Skeletal muscle cell (primary cell): ENCODE measurements at places on chromosomes 7 and 10.

- no peak for DNase-seq
Measured at GRCh38 chr7:2173189-2173827, 59.4 kb downstream of the MAD1L1 start.

DNA sequence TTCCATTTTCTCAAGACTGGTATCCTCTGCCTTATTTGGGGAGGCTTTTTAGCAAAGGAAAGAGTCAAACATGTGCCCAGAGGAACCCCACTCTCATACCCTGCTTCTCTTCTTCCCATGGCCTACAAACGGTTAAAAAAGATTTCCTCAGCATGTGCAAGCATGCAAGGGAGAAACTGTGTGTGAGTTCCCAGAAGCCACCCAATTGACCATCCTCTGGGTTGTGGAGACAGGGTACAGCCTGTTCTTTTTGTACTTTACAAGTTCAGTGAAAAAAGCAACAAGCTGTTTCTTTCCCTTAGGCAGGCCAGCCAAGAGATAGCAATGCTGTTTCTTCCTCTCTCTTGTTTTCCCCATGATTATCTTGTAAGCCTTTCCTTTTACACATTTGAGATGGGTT is 68.8 kb upstream of the MTPN start:
- DNase-seq, result peak; percentile 10

GRCh38 chr10:132793871-132794849 is 8.2 kb upstream of the NKX6-2 start:
- DNase-seq, result no peak

GRCh38 chr10:122490786-122491680 is 29.7 kb downstream of the HTRA1 start:
- DNase-seq, result no peak

GRCh38 chr7:22633286-22633953 is 93.6 kb upstream of the IL6 start:
- DNase-seq, result no peak
